Stimulated activated CD8-positive, alpha-beta memory T cell treated with anti-CD3 and anti-CD28 coated beads, Interleukin-4, amount 100 ng/mL, for 4 hours (primary cell): ENCODE measurements at places on chromosomes 6 and 20.

DNA sequence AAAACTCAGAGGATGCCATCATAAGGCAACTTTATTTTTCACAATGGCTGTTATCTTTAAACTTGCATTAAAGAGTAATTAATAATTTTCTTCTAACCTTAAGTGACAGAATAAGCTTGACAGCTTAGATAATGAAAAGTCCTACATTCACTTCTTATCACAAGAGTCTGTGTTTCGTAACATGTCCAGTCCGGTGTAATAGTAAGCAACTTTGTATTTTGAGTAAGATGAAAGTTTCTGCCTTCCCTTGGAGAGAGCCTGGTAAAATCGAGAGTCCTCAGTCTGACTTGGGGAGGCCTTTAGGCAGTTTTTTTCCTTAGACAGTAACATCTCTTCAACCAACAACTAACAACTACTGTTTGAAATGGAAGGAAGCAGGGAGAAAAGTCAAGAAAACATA is 195.6 kb downstream of the GRM1 start:
- DNase-seq: no peak

- no peak for DNase-seq
Observed at GRCh38 chr6:134826889-134827737, 122.8 kb downstream of the ALDH8A1 start.

DNA sequence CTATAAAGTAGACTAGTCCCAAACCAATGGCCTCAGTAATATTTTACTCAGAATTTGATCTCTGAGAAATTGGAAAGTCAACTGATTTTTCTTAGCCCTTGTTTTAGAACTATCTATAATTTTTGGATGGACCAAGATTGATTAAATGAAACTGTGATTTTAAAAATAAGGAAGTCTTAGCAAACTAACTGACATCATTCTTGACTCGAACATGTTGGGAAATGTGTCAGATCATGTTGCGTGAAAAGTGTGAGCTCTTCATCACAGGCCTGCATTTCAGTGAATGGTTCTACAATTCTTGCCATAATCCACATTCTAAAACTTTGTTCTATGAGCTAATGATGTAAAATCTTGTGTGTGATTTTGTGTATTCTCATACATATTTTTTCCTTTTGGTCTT is 11.0 kb downstream of the TNFAIP3 start:
- DNase-seq: no peak

DNA sequence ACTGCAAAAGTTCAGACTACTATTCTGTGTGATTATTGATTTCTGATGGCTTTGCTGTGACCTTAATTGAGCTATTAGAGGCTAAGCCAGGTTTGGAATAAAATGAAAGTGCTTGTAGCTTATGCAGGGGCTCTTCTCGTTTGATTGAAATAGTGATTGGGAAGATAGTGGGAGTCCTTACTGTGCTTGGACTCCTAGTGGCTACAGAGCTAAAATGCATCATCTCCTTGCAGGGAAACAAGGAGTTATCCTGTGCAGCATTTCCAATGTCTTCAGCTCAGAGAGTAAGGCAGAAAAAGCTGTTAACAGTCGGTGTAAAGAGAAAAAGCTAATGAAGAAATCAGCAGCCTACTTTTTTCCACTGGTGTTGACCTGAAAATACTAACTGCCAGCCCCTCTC is 173.5 kb downstream of the SLC35F1 start:
- DNase-seq: no peak

DNA sequence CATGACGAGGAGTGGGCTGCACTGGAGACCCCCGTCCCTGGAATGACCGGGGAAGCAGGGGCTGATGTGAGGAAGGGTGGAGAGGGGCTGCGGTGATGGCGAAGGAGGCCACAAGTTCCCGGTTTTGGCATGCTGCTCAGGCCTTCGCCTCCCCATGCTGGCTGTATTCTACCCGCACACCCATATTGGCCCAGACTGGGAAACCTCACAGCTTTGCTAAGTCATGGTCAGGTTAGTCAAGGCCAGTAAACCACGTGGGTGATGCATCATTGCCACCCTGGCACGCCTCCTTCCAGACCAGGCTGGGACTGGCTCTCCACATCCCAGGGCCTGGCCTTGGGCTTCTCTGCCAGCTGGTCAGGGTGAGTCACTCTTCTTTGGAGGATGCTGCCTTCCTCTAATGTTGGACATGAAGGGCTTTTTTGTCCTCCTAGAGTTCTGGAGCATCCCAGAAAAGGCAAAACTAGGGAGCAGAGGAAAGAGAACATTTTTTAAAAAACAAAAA is 53.8 kb downstream of the PCNA start:
- no peak for DNase-seq

- DNase-seq: no peak
Observed at GRCh38 chr20:40922865-40923264, 105.8 kb upstream of the TOP1 start.

GRCh38 chr20:25227317-25227831 is 20.5 kb upstream of the PYGB start:
- DNase-seq: no peak

DNA sequence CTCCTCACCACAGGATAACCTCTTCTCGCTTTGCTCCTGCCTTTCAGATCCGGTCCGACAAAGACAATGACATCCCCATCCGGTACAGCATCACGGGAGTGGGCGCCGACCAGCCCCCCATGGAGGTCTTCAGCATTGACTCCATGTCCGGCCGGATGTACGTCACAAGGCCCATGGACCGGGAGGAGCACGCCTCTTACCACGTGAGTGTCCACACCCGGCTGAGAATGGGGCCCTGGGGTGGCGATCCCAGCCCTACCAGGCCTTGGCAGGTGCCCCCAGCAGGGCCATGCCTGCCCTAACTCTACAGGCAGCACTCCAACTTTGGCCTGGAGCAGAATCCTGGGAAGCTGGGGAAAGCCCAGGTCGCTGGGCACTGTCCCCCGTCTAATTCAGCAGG is 221.1 kb downstream of the TAF4 start:
- DNase-seq: no peak
